Activated CD8-positive, alpha-beta memory T cell treated with anti-CD3 and anti-CD28 coated beads for 1 hour (primary cell): ENCODE measurements at places on chromosomes 16 and 17.
A peak's percentile ranks its signal among the peaks of the same experiment; 100 is the strongest.

DNA sequence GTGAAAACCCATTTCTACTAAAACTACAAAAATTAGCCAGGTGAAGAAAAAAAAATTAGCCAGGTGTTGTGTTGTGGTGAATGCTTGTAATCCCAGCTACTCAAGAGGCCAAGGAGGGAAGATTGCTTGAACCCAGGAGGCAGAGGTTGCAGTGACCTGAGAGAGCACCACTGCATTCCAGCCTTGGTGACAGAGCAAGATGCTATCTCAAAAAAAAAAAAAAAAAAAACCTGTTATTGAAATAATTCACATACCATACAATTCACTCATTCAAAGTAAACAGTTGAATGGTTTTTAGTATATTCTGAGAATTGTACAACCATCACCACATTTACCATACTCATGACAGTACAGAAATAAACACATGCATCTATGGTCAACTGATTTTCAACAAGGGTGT is 31.0 kb downstream of the ZNRF1 start:
- no peak for DNase-seq

DNA sequence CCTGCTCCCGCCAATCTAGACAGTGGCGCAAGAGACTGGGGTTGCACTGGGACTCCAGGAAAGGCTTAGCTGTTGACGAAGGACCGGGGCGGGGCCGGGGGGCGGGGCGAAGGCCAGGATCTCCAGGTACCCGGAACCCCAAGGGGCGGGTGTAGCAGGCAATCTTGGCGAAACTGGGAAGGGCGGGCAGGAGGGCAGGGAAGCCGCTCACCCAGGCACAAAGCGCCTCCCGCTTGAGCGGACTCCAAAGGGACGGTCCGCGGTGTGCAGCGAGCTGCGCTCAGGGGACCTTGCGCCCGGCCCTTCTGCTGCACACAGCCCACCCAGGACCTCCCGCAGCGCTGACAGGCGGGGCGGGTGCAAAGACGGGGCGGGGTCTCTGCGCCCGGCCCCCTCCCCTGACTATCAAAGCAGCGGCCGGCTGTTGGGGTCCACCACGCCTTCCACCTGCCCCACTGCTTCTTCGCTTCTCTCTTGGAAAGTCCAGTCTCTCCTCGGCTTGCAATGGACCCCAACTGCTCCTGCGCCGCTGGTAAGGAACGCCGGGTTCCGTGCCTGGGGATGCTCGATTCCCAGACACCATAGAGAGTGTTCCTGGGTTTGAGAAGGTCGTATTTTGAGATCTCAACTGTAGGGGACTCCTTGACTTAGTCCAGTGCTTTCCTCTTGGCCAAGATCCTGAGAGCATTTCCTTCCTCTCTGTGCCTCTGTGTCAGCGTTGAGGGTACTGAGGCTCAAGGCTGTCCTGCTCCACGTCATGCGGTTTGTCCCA is at the start of gene MT1F:
TSS of gene MT1F (plus strand) at position 405 of the 772 bp plus-strand sequence. CDS start at position 505, 100 bp downstream.
- DNase-seq = peak; percentile 62

DNA sequence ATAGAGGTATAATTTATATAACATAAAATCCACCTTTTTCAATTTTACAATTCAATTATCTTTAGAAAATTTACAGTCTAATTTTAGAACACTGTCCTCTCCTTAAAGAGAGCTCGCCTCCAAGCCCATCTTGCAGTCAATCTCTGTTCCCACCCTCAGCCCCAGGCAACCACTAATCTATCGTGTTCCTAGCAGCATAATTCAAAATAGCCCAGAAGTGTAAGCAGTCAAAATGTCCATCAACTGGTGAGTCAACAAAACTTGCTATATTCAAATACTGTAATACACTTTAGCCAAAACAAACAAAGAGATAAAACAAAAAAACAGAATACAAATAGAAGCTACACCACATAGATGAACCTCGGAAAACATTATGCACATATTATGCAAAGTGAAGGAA is 1006.8 kb upstream of the EEF2KMT start:
- DNase-seq = no peak

- DNase-seq = no peak
Measured at GRCh38 chr16:75481475-75481874, 13.8 kb downstream of the CHST6 start.

DNA sequence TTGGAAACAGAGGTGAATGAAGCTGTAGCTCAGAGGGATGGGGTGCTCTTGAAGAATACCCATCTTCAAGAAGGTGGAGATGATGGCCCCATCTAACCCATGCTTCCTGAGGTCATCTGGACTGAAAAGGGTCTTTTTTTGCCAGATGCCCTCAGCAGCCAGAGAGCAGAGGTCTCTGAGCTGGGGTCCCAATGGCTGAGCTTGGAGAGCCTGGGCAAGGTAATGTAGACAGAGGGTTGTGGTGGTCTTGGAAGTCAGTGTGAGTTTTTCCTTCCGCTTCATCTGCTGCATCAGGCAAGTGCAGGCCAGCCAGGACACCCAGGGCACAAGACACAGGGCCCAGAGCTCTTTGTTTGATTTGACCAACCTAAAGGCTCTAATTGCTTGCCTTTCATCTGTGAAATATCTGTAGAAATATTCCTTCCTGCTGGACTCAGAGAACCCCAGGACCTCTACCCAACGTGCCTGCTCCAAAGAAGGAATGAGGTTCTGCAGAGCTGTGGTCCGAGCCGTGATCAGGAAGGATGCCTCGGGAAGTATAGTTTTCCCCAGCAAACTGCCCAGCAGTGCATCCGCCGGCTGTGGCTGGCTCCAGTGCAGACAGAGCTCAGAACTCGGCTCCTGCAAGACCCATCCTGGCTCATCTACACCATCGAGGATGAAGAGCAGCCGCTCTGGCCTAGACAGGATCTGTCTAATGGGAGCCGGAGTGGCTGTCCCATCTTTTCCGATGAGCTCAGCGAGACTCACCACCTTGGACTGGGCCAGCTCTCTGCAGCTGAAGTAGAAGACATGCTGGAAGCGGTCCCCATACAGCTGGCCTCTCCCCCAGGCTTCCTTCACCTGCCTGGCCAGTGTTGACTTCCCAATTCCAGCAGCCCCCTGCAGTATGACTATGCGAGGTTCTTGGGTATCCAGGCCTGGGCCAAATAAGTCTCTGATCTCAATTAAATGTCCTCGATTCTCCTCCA is 25.2 kb downstream of the NLRP1 start:
- DNase-seq = no peak

GRCh38 chr17:611202-611601 is 103.4 kb downstream of the VPS53 start:
- no peak for DNase-seq

- DNase-seq = no peak
Measured at GRCh38 chr17:20205609-20206008, 196.4 kb downstream of the SPECC1 start.

GRCh38 chr16:57748596-57748995 is 13.0 kb downstream of the KATNB1 start:
- no peak for DNase-seq

DNA sequence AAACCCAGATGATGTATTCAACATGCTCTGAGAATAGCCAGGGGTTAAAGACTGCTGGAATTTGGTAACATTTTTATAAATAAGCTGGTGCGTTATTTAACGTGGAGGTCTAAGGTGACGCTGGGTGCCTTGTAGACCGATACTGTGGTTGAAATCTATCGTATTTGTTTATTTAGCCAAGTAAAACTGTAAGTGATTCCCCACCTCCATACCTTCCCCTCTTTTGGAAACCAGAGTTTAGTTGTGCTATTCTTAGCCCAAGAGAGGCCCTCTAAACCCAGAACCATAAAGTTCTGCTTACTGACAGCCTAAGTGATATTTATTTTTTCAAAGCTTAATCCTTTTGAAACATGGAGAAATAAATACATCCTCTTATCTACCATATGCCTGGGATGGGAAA is 744.5 kb downstream of the WWOX start:
- no peak for DNase-seq

DNA sequence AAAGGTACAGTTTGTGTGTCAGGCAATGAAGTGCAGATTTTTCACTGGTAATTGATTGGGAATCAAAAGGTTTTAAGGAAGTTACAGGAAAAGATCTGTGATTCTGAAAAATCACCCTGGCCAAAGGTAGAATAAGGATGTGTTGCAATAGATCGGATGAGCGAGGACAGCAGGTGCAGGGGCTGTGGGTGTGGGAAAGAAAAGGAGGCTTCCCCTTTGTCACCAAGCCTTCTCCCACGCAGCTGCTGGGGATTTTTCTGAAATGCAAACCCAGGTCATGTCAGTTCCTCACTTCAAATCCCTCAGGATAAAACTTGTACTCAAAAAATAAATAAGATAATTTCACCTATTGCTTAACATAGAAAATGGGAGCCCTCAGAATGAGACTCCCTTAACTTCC is 47.9 kb upstream of the ARHGAP17 start:
- DNase-seq = no peak
